ENCODE measurements at places on chromosomes 3 and 15.

DNA sequence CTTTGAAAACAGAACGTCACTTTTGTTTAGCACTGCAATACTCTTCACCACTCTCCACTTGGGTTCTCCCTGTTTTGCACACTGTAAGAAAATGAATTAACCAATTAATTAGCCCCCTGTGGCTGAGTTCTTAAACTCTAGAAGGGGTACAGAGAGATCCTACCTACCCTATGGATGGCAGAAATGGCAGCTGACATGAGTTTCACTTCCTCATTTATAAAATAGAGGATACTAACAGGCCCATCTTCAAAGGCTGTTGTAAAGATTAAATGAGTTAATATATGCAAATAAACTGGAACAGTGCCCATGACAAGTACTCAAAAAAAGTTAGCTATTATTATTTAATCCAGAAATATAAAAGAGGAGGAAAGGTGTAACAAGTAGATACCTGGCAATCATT, 36.9 kb downstream of the SUCLG2 start:
- DNase-seq, result no peak

DNA sequence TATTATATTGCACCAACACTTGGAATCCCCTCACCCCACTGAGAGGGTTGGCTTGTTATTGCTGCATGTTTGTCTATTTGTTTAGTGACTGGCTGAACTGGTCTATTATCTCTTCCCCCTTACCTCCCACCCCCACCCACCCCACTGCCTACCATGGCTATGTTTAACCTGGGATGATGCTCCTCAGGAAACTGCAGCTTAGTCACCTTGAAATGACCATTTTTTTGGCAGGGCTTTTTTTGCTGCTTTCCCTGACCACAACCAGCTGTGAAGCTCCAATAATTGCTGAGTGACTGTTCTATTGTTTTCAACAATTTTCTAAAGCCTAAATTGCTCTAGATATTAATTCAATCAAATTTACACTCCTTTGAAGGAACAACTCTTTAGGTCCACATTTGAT, 137.9 kb upstream of the CADM2 start:
- DNase-seq, result no peak

GRCh38 chr15:101084801-101085200, 165.6 kb downstream of the LRRK1 start:
- DNase-seq, result no peak

GRCh38 chr15:53072077-53072476, 281.9 kb upstream of the ONECUT1 start:
- peak; percentile 31 for DNase-seq

DNA sequence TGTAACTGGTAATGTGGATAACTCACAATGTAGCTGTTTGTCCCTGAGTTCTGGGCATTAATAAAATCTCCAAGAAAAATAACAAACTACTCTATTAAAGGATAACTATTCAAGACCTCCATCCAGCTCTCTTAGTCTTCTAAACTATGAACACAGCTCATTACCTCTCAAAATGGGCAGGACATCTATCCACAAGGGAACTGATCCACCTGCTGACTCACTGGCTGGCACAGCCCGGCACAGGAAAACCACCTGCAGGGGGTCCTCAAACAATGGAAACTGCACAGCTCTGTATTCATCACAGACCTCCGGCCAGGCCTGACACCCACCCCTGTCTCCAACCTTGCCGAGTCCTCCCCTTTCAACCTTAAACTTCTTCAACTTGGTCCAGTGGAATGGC, 255.4 kb downstream of the TJP1 start:
- DNase-seq, result no peak

DNA sequence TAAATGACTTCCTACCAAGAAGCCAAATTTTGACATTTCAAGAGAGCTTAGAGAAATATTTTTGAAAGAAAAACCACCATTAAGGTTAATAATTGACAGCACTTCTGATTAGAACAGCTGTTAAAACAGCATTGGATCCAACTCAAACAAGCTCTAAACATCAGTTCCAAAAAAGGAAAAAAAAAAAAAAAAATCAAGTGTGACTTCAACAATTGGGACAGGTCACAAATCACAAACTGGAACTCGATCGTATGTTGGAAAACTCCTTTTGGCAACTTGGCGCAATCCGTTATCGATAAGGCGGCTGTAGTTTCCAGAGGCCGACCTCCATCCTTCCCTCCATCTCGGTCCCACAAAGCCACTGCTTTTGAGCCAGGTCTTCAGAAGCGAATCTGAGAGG, 17.8 kb downstream of the TLE3 start:
- DNase-seq, result no peak

DNA sequence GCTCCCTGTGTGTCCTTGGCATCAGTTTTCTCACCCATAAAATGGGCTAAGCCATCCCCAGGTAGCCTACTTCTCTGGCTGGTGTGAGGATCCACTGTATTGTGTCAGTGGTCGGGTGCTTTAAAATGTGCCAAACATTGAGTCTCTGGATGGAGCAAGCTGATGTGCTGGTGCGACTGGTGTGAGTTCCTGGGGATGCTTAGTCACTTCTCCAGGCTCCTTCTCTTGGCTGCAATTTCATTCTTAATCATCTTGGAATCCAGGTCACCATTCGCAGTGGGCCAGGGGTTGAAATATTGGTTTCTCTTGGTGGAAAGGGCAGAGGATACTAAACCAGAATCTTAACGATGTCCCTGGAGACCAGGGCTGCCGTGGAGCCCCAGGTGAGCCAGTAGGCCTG, 29.3 kb downstream of the SCN5A start:
- no peak for DNase-seq

GRCh38 chr3:195372220-195372619, 70.6 kb downstream of the ACAP2 start:
- DNase-seq, result no peak

- DNase-seq, result no peak
Measured at GRCh38 chr3:133258358-133258757, 141.5 kb upstream of the BFSP2 start.

GRCh38 chr15:89058876-89059405, 29.3 kb upstream of the ABHD2 start:
- DNase-seq, result no peak

GRCh38 chr3:32630266-32630665, 54.7 kb upstream of the CNOT10 start:
- no peak for DNase-seq

DNA sequence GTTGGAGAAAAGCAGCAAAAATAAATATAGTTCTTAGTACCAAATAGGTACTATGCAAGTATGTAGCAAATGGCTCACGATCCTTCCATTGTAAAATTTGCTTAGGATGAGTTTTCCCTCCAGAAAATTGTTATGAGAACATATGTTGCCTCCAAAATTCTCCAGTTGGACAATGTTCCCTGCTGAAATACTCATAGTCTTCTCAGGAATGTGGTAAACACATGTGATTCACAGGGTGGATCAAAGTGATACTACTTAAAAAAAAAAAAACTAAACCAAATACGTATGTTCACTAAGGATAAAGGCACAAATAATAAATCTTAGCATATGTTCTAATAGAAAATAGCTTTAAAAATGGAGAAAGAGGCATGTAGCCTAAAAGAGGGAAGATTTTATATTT, 84.3 kb upstream of the ZNF385D start:
- no peak for DNase-seq

- no peak for DNase-seq
Measured at GRCh38 chr3:16059711-16060357, 114.6 kb upstream of the GALNT15 start.

GRCh38 chr3:41193794-41194539, 5.3 kb upstream of the CTNNB1 start:
- no peak for DNase-seq

DNA sequence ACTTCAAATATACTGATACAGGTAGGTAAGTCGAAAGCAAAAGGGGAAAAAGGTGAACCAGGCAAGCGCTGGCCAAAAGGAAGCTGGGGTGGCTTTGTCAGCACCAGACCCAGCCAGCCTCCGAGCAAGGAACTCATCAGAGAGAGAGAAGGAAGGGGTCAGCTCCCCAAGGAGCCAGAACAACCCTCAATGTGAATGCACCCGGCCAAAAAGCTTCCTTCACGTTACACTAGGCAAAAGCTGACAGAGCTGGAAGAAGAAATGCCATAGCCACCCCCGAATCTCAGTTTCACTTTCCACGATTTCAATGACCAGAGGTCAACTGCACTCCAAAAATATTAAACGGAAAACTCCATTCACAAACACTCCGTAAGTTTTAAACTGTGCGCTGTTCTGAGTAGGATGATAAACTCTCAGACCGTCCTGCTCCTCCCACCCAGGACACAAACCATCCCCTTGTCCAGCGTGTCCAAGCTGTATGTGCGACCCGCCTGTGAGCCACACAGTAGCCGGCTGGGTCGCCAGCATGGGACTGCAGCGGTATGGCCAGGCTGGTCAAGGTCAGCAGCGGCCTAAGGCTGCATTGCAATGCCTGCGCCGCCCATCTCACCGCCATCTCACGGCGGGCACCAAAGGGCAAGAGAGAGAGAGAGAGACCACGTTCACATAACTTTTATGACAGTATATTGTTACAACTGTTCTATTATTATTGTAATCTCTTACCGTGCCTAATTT, 29.7 kb downstream of the CYFIP1 start:
- no peak for DNase-seq

- DNase-seq, result no peak
Measured at GRCh38 chr15:90701880-90702630, 15.1 kb upstream of the BLM start.

GRCh38 chr15:39756806-39757522, 25.7 kb downstream of the FSIP1 start:
- DNase-seq, result peak; percentile 64

- no peak for DNase-seq
Measured at GRCh38 chr15:95511671-95512070, 818.8 kb upstream of the NR2F2 start.

DNA sequence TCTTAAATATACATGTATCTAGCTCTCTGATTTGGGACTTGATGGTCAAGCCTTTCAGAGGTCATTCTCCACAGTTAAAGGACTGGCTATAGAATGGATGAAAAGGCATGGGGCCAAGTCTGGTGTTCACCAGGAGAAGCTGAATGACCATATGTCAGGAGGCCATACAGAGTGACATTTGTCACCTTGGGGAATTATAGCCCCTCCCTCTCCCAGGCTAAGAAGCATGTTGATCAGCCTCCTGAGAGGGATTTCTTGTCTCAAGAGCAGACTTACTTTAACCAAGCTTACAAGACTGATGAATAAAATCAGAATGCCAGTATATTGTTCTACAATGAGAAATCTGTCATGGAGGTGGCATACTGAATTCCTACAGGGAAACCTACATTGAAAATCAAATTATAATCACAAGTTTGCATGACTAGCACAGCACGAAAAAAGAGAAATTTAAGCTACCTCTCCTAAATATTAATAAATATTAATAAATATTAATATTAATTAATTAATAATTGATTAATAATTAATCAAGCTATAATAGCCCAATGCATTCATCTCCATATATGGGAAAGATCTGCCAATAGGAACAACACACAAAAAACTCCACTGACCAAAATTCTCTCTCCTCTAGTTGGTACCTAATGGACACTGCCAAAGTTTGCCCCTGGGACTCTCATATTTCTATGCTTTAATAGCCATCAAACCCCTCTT, 47.3 kb downstream of the ATP8B4 start:
- DNase-seq, result no peak

DNA sequence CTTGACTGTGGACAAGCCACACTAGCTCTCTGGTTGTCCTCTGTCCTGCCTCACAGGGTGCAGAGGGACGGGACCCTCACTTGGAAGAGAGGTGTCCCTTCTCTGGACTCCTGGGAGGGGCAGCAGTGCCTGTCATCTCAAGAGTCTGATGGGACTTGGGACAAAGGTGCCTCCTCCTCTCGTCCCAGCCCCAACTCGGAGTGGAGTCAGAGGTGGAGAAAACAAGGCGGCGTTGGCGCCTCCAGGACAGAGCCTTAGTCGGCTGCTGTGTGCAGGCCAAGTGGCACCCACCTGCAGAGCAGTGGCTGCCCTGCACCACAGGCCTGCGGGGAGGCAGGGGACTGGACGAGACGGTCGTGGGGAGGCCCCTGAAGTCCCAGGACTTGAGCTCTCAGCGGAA, 9.4 kb upstream of the SEC13 start:
- DNase-seq, result no peak

DNA sequence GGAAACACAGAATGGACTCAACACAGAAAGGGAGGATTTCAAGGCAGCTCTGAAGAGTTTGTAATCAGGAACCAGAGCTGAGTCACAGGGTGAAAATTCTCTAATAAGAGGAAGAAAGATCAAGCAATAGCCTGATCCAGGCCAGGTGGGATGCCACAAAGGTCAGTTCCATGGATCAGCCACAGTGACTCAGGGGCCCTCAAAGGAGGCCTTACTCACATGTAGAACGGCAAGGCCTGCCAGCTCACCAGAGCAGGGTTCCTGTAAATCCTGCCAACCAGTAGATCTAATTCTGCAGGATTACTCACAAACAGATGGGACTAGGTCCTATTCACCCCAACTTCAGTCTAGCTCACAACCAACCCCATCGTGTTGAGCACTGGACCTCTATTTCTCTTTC, 78.3 kb upstream of the PPP2R3A start:
- no peak for DNase-seq

GRCh38 chr3:38623539-38623938, 25.9 kb downstream of the SCN5A start:
- no peak for DNase-seq

- DNase-seq, result no peak
Measured at GRCh38 chr15:93983526-93983925, 247.8 kb upstream of the MCTP2 start.

DNA sequence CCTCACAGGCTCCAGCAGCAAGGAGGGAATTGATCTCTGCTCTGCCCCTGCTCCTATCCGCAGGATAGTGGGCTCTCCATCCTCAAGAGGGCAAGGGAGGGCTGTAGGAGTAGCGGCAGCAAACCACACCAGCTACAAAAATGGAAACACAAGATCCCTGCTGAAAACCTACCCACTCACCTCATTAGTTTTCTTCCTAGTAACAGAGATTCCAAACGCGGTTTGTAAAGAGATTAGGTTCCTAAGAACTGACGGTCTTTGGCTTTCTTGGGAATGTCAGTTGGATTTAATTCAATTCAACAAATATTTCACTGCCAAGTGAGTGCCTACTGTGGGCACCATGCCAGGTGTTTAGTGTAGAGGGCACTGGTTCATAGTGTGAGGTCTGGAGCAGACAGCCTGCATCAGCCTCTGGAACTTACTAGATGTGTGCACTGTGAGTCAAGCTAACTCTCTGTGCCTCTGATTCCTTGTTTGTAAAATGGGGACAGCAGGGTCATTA, 84.7 kb downstream of the MRPL46 start:
- no peak for DNase-seq

DNA sequence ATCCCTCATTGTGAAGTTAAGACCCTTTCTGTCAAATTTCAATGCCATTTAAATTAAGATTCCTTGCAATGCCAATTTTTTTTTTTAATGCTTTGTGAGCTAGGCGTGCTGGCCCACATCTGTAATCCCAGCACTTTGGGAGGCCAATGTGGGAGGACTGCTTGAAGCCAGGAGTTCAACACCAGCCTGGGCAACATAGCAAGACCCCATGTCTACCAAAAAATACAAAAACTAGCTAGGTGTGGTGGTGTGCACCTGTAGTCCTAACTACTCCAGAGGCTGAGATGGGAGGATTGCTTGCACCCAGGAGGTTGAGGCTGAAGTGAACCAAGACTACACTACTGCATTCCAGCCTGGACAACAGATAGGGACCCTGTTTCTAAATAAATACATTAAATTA, 5.6 kb upstream of the SH3BP5 start:
- DNase-seq, result no peak

Measured in SHP77 (cell line).